Neural crest cell (in vitro differentiated cells): ENCODE measurements at places on chromosomes 2 and 18. TPM values are rescaled to one million over a fixed set of nuclear protein-coding genes. Genes with fewer than 3 reads are reported as not detected.

The LIPG gene
- 28.4 and 32.4 TPM in 2 replicates for total RNA-seq

The CD226 gene
- total RNA-seq, result 0.40 and 1.0 TPM in 2 replicates

The EPG5 gene
- 15.4 and 20.5 TPM in 2 replicates for total RNA-seq

The SPATA3 gene
- not detected in 2 replicates for total RNA-seq

The SS18 gene
- total RNA-seq, result 81.4 and 85.6 TPM in 2 replicates

The SPR gene
- 5.8 and 6.3 TPM in 2 replicates for total RNA-seq

The GAD1 gene
- 0.39 and 0.82 TPM in 2 replicates for total RNA-seq

The PSMA8 gene
- not detected in 2 replicates for total RNA-seq

The LYPD6B gene
- not detected in 2 replicates for total RNA-seq

The ATOH8 gene
- total RNA-seq, result 6.9 and 7.7 TPM in 2 replicates

The GCG gene
- 0.27 TPM in 1 of 2 replicates, not detected in the other for total RNA-seq

The ITGB6 gene
- not detected in 2 replicates for total RNA-seq
